ENCODE measurements at places on chromosomes 12 and 14.

DNA sequence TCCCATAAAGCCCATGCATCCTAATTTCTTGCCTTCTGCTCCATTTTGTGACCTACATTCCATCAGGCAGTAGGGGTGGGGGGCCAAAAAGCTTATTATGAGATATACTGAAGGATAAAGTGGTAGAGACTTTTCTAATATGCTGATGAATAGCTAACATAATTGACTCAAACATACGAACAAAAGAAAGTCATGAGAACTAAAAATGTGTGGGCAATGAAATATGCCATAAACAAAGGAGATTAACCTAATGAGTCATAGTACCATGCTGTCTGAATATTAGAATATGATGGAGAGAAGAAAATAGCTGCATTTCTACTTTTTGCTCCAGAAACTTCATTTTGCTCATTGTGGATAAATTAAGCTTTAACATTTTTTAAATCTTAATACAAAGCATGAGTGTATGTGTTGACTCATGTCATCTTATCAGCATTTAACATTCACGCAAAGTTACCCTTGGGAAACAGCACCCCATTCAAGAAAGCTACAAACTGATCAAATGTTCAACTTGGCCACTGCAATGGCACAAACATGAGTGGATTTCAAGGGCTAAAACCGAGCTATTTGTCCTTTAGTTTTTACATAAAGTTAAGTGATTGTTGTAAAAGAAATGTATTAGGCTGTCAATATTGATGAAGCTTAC lies 64.0 kb upstream of the DIO2 start:
- no peak for DNase-seq

GRCh38 chr12:11978726-11979384 lies 91.9 kb upstream of the BCL2L14 start:
- no peak for DNase-seq

DNA sequence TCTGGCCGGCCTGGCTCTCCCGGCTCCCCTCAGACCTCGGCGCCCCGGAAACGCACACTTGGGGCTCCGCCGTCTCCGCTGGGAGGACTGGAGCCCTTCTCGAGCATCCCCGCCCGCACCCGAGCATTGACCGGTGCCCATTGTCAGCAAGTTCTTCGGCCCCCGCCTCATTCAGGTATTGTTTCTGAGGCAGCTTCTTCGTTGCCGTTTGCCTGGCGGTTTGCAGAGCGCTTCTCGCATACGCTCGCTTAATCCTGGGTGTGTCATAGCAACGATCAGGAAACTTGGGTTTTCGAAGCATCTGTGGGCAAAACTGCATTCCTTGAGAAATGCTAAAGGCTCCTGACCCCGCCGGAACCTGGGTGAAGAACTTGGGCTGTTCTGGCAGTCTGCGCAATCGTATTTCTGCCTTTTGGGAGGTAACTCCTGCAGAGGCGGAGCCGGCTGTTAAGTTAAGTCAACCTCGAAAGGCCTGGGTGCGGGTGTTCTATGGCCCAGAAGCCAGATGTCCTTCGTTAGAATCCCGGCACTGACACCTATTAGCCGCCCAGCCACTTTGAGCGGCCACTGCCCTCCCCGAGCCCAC lies 518 bp downstream of the GSKIP start:
- DNase-seq = no peak

- DNase-seq = no peak
Observed at GRCh38 chr14:99892406-99892805, 99.2 kb downstream of the EML1 start.

DNA sequence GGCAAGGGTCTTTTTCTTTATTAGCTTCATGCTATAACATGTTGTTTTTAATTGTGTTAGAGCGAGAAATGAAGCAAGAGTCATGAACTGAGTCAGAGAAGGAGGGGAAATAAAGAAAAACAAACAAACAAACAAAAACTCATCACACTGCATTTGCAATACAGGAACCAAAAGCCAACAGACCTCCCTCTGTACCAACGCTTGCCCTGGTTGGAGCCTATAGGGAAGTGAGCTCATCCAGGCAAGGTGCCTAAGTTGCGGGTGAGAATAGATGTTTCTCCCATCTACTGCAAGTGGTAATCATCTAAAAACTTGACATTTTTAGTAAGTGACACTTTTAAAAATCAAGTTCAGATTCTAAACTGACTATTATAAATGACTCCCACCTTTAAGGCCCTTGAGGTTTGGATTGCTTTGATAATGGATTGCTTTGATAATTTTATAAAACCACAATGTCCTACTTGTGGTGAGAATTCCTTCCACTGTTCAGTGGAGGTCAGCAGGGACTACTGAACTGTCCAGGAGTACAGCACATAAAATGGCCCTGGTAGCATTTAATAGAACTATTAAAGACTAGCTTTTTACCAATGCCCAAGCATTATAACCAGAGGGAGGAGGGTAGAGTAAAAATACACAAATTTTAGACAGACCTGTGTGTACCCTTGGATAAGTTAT lies 31.3 kb downstream of the SLC38A1 start:
- no peak for DNase-seq

- no peak for DNase-seq
Observed at GRCh38 chr12:132201391-132202120, 57.3 kb downstream of the NOC4L start.

DNA sequence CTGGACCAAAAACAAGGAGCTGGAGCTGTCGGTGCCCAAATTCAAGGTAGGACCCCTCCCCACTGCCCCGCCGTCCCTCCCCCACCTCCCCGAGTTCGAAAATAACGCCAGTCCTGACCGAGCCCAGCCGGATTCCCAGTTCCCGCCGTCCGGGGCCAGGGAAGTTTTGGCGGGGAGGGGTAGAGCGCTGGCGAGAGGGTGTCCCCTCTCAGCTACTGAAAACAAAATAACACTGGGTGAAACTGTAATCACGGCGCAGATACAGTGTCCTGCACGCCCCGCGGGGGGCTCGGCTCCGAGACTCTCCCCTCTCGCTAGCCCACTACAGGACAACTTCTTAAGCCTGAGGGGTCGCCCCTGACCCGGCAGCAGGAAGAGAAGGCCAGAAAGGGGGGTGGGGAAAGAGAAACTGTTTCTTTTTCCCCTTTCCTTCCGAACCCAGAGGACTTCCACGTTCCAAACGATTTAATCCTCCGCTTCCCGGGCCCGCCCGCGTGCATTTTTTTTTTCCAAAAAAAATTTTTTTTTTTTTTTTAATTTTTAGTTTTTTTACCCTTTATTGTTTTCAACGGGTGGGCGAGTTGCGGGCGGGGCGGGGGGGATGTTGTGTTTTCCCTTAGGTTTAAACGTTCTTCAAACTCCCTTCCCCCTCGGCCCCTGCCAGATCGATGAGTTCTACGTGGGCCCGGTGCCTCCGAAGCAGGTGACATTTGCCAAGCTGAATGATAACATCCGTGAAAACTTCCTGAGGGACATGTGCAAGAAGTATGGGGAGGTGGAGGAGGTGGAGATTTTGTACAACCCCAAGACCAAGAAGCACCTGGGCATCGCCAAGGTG lies 1.6 kb downstream of the SETD1B start:
- no peak for DNase-seq
